ENCODE measurements at places on chromosomes 3 and 15.

DNA sequence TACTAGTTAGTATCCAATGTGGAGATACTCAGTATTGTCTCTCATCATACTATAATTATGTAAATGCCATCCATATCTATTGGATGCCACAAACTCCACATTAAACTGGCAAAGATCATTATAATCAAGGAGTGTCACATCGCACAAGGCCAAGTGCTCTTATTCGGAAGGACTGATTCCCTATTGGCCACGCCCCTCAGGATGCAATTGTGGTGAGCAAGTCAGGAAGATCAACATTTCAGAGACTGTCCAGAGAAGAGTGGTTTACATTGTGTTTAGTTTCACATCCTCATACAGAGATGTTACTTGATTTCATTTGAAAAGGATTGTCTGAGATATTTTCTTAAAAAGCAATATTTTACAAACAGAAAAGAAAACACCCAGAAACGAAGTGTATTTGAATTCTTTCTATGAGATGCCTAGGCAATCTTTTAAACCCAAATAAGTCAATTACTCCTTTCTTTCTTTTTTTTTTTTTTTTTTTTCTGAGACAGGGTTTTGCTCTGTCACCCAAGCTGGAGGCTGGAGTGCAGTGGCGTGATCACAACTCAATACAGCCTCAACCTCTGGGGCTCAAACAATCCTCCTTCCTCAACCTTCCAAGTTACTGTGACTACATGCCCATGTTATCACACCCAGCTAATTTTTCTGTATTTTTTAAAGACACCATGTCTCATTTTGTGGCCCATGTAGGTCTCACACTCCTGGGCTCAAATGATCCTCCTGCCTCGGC, 369.1 kb downstream of the RBMS3 start:
- peak; percentile 24 for DNase-seq

DNA sequence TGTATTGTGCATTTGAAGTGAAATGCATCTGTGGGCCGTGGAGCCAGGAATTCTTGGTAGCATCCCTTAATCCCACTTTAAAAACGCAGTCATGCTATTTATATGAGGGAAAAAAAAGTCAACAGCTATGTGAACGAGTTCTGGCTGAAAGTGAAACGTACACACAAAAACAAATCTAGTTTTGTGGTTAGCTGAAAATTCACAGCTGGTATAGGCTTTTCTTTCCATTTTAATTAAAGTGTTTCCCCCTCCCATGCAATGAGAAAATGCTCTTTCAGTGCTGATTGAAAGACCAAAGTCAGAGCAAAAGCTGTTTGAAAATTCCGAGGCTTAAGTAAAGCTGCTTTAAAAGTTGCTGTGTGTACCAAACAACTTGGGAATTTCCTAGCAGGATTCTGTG, 297.4 kb downstream of the PLCL2 start:
- DNase-seq, result no peak

- no peak for DNase-seq
Measured at GRCh38 chr3:140917772-140918171, 23.9 kb upstream of the SLC25A36 start.

GRCh38 chr15:92611995-92612745, 43.4 kb downstream of the FAM174B start:
- no peak for DNase-seq

DNA sequence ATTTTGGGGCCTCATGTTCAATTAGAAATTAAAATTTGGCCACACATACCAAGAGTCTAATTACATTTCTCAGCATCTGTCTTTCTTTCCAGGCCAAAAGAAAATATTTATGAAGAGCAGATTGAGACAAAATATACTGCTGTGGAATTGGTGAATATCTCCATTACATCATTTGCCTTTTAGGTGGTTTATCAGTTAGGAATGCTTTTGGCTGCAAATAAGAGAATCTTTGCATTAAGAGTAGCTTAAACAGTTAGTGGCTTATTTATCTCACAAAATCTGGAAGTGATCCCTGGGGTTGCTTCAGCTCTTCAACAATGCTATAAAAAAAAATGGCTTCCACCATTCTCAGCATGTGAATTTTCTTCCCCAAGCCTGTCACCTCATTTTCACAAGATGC, 308.7 kb downstream of the MAGI1 start:
- no peak for DNase-seq

- DNase-seq, result no peak
Measured at GRCh38 chr15:92161039-92161670, 232.5 kb upstream of the ST8SIA2 start.

- DNase-seq, result no peak
Measured at GRCh38 chr3:51675201-51675611, 4.2 kb downstream of the TEX264 start.

DNA sequence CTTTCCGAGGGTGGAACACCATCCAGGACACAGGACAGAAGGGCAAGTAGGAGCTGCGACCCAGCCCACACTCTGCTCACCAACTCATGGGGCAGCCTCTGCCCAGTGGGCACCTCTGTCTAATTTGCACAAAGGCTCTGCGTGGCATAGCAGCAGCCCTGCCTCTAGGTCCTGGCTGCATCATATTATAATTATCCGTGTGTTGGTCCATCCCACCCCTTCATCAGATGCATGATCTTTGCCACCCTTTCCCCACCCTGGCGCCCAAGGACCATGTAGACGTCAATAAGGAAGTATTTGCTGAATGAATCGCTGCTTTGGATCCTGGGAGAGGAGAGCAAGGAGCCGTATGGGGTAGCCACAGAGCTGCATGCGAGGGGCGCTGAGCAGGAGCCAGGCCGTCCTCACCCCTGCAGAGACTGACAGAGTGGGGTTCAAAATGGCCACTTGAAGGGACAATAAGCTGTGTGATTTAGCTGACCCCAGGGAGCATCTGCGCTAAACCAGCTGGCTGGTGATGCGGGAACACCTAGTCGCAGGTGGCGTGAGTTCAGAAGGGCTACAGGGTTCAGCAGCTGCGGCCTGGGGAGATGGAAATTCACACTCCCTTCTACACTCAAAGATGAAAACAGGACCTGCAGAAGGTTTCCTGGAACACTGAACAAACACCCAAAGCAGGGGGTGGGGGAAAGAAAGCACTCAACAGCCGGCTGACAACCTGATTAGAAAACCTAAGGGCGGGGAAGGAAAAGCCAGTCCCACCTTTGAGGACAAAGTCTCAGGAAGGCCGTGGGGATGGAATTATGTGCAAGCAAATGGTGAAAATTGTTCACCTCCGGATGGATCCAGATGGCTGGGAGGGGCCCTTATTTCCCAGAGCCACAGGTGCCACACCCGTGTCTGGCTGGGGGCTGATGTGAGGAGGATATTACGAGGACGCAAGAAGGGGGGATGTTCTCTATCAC, 6.4 kb downstream of the MGLL start:
- no peak for DNase-seq

GRCh38 chr15:82312586-82313349, 36.5 kb downstream of the GOLGA6L10 start:
- DNase-seq, result no peak

DNA sequence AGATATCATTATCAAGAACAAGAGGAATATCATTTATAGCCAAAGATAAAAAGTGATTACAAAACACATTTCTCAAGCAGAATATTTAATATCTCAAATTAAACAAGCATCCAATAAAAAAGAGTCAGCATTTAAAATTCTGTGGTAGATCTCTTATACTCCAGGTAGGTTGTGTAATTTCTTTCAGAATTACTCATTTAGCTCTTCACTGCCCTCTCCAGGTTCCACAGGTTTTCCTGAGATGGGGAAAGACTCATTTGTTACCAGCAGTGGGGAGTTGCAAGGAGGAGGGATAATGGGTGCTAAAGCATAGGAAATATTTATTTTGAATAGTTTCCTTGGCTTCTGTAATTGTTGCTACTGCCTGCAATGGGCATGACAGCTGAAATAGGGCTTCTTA, 83.1 kb upstream of the RASGRP1 start:
- DNase-seq, result no peak

GRCh38 chr3:191592105-191592504, 131.1 kb downstream of the PYDC2 start:
- DNase-seq, result no peak

GRCh38 chr15:73345658-73346057, 23.1 kb downstream of the HCN4 start:
- DNase-seq, result no peak

DNA sequence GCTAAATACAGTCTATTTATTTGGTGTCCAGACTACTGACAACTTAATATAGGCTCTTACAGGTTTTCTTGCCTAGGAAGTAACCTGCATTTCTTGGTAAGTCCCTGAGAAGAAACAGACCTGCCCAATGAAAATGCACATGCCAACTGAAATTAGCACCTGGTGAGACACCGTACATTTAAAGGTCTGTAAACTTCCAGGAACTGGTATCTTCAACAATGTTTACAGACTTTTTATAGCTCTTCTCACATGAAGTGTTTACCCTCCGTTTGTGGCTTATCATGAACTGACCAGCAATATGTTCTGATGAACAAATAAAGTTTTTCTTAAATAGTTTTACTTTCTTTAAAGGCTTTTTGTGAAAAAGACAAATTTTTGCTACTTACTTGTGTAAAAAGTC, 93.3 kb downstream of the PCCB start:
- DNase-seq, result no peak

DNA sequence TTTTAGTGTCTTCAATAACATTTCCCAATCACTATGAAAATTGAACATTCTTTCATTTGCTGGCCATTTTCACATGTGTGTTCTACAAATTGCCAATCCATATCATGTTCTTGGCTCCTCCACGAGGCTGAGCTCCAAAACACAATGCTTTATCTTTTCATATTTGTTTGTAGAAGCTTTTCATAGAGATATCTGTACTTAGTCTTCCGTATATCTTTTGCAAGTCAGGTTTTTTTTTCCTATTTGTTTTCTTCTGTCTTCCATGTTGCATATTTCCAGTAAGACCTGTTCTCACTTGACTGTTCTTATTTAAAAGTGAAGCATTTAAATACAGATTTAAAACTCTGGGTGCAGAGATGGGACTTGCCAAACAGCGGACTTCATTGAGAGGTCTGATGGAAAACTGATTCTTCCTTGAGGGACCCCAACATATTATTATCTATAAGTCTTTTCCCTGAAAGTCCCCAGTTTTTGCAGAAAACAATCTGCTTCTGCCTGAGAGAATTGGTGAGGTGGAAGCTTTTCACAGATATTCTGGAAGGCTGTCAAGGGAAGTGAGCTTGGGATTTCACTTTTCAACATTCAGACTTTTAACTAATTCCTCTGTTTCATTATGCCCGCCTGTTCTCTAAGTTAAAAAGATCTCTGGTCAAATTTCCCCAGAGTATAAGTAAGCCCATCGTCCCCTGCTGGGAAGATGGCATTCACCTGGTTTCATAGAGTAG, 77.8 kb upstream of the KCNMB2 start:
- no peak for DNase-seq

- no peak for DNase-seq
Measured at GRCh38 chr3:14307656-14308302, 94.6 kb upstream of the SLC6A6 start.

GRCh38 chr3:188000361-188000861, 153.5 kb upstream of the LPP start:
- DNase-seq, result peak; percentile 25

GRCh38 chr15:59446232-59446957, 8.4 kb downstream of the FAM81A start:
- DNase-seq, result no peak

GRCh38 chr3:76500746-76501275, 539.1 kb upstream of the ROBO2 start:
- DNase-seq, result no peak

- no peak for DNase-seq
Measured at GRCh38 chr3:66179793-66180192, 41.0 kb upstream of the SLC25A26 start.
